Hematopoietic multipotent progenitor cell treated with erythropoietin and hydrocortisone succinate and interleukin-3 and kit ligand, for 4 days (in vitro differentiated cells): ENCODE measurements at places on chromosomes 4 and X.

GRCh38 chrX:153485396-153486080 is 9.2 kb upstream of the BGN start:
- DNase-seq: no peak

DNA sequence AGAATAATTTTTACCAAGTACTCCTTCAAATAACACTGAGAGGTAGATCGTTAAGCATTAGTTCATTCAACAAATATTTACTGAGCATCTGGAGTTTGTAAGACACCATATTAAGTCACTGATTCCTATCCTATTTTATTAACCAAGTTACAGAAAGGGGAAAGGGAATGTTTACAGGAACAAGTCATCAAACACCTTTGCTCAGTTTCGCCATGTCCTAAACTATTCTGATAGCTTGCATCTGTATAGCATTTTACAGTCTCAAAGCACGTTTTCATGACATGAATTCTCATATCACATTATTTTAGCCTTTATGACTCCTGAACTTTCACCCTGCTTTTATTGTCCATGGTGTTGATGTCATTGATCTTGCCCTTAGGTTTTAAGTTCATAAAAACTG is 89.2 kb downstream of the AREG start:
- no peak for DNase-seq

DNA sequence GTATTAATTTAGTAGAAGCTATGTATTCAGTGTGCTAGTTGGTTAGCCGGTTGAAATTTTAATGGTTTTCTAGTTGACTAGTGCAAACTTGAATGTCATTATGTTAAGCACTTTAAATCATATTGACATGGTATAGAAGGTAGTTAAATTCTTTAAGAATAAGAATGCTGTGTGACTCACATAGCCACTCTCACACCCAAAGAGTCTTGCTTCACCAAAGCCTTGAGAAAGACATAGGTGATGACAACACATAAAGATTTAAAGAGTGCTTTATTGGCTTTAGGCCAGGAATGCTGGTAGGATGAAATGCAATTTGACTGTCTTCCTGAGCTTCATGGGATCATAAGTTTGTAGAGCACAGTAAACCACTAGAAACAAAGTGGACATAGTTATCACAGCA is 85.3 kb downstream of the DCAF8L2 start:
- DNase-seq: no peak

GRCh38 chr4:161816958-161817357 is 346.8 kb downstream of the FSTL5 start:
- DNase-seq: no peak

DNA sequence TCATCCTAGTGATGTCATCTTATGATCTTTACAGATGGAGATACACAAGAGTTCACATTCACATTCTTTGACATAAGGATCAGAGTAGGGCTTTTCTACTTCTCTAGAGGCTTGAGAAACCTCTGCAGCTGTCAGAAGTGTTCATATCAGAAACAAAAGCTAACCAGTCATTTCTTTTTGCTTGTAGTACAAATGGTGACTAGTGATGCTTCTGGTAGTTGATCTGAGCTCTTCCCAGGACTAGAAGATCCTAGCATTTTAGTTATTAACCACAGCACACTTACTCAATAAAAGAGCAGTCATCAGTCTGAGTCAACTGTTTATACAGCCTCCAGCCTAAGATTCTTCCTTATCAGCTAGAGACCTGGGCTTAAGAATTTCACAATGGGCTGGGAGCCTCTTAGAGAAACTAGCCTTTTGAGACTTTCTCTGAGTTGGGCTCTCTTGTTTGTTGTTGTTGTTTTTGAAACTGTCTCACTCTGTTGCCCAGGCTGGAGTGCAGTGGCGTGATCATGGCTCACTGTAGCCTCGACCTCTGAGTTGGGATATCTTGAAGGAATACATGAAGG is 84.1 kb downstream of the TMEM164 start:
- peak; percentile 76 for DNase-seq

GRCh38 chrX:9133426-9133825 is 99.5 kb upstream of the FAM9B start:
- no peak for DNase-seq

DNA sequence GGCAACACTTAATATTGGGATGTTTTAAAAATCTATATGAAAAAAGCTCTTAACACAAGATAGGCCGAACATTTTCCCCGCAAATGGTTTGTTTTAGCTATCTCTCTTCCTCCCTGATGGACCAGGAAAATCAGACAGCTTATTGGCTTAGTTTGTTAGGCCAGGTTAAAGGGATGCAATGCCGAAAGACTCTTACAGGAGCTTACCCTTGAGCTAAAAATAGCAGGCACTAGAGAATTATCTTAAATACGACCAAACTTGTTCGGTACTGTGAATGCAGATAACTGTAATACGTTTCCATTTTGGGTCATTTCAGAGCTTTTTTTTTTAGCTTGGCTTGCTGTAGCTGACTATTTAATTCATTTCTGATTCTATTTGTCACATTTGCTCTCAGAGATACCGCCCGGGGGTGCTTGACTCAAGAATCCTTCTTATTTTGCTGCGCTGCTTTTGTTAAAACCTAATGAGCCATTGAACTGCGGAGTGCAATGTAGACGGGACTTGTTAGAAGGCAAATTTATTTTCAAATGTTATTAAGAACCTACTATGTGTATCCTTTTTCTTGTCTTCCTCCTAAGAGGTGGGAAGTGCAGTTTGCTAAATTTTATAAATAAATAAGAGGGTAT is 23.3 kb downstream of the PPARGC1A start:
- no peak for DNase-seq

DNA sequence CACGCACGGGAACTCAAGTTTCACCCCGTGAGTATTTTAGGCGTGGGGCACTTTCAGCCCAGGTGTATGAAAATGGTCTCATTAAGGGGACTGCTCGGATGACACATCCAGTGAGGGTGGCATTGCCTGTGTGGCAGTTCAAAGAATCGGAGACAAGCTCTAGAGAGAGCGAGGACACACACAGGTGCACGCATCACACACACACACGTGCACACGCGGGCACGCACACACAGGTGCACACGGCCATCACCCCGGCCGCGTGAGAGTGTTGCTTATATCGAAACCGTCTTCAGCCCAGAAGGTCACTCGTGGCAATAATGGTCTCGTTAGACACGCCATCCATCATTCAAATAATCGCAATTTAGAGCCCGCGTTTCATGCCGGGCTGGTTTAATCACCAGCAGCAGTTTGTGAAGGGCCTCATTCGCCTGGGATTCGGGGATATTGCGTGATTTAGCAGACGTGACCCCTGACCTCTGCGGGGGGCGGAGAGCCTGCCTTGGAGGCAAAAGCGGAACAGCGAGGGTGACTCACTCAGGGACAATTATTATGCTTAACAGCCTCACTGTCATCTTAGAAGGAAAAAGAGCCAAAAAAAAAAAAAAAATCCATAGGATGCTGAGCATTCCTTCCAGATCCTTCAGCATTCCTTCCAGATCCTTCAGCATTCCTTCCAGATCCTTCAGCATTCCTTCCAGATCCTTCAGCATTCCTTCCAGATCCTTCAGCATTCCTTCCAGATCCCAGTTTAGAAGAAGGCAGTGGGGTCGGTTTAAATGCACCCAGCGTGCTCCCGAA is 89.4 kb upstream of the PPP2R3B start:
- DNase-seq: no peak

- no peak for DNase-seq
These were observed 464.9 kb upstream of the AMOT start for GRCh38 chrX:113305496-113305895.

- no peak for DNase-seq
These were observed 1.2 kb upstream of the CHIC1 start for GRCh38 chrX:73561801-73562200.

DNA sequence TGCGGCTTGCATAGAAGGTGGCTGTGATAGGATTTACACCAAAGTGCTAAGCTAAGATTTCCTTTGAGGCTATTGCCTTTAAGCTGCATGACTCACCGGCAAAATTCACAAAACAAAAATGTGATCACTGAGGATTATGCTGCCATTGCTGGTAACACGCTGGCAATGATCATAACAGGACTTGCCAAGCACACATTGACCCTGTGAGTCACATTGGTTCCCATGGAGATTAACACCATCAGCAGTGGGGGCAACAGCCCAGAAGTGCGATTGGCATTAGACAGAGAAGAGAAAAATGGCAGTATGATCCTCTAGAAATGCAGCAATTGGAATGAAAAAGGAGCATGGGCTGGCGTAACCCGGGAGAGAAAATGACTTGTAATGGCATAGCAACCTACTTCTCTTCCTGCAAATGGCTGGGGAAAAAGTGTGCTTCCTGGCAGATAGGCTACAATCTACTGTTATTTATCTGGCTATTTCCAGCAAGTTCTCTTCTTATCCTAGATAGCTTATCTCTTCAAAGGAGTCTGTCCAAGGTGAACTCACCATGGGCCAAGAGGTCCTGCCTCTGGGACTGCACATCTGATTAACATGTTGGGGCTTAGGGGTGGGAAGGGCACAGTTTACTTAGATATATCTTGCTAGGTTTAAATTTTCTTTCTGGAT is 314.2 kb upstream of the IGFBP7 start:
- DNase-seq: no peak

GRCh38 chr4:7236847-7237246 is 44.5 kb downstream of the SORCS2 start:
- DNase-seq: no peak

DNA sequence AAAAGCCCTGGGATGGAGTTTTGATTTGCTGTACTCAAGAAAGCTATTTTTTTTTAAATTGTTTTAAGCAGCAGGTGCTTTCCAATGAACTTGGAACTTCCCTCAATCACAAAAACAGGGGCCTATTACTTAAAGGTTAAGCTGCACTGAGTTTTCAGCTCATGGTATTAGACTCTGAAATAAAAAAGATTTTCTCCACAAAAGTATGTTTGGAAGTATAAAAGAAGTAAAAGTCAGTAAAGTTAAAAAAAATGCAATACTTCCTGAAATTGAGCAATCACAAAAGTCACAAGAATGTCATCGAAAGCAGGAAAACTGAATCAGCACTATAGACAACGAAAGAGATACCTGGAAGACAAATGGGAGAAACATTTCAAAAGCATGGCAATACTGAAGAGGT is 38.9 kb upstream of the PLAC8 start:
- no peak for DNase-seq

GRCh38 chrX:87236830-87237440 is 280.7 kb upstream of the KLHL4 start:
- DNase-seq: no peak

DNA sequence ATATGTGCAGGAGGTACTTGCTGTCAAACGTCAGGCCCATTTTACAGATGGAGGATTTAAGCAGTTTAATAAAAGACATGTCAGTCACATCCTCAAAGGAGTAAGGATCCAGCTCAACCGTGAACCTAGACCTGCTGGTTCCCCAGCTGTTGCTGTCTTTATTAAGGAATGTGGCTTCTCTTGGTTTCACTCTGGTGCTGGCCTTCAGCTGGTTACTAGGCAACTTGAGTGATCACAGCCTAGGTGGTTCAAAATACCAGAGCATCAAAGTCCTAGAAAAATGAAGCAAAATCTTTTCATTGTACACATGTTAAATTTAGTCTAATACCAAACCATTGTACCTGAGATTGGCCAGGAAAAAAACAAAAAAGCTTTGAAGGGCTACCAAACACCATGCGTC is 32.7 kb upstream of the GLRA2 start:
- DNase-seq: no peak

DNA sequence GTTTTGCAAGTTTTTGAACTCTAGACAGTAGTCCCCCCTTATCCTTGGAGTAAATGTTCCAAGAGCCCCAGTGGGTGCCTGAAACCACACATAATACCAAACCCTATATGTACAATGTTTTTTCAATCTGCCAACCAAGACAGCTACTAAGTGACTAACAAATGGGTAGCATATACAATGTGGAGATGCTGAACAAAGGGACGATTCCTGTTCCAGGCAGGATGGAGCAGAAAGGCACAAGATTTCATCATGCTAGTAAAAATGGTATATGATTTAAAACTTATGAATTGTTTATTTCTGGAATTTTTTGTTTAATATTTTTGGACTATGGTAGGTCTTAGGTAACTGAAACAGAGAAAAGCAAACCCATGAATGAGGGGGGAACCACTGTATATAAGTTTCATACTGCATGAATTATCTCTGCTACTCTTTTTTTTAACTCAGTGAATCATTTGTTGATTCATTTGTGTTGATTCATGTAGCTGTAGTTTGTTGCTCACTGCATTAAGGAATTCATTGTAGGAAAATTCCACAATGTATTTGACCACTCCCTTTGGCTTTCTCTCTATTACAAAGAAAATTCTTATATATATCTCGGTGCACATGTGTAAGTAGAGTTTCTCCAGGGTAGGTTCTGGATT is 21.9 kb upstream of the ANXA3 start:
- no peak for DNase-seq

DNA sequence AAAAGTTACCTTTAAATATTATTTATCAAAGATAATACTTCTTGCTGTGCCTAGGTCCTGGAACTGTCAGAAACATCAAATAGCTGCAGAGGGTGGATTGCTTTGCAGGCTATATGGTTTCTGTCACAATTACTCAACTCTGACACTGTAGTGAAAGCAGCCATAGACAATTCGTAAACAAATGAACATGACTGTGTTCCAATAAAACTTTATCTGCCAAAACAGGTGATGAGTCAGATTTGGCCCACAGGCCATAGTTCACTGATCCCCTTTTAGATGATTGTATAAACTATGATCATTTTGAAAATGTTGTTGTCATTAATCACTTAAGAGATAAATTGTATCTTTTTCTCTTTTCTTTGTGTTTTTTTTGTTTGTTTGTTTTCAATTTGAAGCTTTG is 8.4 kb upstream of the MEPE start:
- no peak for DNase-seq

- peak; percentile 81 for DNase-seq
These were observed 12.7 kb downstream of the ART3 start for GRCh38 chr4:76087007-76087769.

DNA sequence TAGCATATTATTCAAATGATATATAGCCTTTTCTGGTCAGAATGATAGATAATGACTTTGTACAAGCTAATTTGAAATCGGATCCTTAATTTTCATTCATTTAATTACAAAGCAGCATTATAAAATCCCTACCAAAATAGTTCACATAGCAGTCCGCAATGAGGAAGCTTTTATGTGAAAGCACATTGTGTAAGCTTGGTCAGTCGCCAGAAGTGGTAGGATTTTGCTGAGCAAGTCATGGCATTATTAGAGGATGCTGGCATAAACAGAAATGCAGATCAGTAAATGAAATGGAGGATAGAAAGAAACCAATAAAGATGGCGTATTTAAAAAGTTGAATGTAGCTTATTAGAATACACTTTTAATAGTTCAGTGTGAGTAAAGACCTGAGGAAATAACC is 93.2 kb upstream of the DIAPH2 start:
- DNase-seq: no peak

- peak; percentile 38 for DNase-seq
These were observed at the start of gene BMP3 for GRCh38 chr4:81030061-81030980. Gene BMP3 (plus strand): TSS chr4:81030708. CDS start chr4:81031285, 577 bp downstream.

GRCh38 chr4:57494821-57495220 is 384.6 kb upstream of the IGFBP7 start:
- DNase-seq: no peak

GRCh38 chr4:173420324-173420752 is 21.4 kb upstream of the SCRG1 start:
- DNase-seq: peak; percentile 64

DNA sequence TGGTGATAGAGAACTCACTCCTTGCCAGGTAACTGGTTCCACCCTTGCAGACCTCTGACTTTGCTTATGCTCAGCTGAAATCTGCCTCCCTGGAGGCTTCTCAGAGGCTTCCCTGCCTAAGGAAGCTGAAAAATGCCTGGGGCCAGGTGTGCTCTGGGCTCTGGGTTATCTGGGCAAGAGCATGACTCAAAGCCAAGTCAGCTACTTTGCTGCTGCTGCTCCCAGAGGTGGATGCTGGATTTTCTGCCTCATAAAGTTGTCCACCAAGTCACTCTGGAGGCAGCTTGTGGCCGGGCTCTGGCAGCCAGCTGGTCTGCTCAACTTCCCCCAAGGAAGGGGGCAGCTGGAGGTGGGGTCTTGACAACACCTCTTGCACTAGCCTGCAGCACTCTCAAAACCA is 132.7 kb downstream of the PJA1 start:
- DNase-seq: no peak
